ENCODE measurements at places on chromosomes 2 and 18.

DNA sequence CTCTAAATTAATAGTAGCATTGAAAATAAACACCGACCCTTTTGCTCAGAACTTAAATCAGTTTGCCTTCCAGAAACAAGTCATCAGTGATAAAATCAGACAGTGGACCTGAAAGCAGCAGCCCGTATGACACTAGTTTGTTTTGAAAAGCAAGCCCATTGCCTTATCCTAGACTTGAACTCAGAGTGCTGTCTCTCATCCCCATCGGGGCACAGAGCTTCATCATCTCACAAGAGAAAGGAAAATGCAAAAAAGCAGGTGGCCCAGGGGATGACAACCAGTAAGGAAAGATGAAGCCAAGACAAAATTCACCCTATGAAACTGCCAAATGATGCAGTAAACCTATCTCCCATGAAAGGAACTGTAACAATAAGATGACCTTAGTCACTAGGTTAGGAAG is 71.2 kb downstream of the CERKL start:
- no peak for DNase-seq

DNA sequence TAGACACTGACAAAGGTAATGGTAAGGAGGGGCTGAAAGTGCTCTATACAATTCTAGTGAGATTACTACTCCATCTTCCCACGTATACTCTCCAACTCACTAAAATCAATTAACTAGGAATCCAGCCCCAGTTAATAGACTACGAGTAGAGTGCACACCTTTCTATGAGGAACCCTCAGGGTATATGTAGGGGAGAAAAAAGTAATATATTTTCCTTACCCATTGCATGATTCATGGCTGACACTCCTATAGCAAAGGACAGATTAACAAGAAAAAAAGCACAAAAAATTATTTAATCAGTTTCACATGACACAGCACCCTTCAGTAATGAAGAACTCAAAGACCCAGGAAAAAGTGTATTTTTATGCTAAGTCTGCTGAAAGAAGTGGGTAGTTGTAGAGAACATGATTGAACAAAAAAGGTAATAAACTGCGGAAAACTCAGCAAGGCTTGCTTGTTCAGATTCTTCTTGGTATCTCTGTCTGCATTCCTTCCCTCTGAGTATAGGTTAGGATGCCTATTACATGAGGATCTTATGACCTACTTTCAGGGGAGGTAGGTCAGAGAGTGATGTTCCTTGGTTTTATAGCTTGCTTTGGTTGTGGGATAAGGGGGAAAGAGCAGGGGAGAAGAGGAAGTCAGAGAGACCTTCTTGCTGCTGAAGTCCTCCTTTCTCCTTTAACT is 342.0 kb upstream of the DLGAP1 start:
- no peak for DNase-seq

DNA sequence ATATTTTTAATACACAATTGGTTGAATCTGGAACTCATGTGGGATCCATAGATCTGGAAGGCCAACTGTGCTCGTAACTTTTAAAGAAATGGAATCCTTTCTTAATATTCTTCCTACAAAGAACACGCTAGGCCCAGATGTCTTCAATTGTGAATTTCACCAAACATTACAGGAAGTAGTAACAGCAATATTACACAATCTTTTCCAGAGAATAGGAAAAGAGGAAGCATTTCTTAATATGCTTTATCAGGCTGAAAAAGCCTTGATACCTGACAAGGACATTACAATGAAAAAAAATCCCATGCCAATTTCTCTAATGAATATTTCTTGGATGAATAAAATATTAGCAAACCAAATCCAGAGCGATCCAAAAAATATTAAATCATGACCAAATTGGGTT is 80.3 kb upstream of the HAAO start:
- DNase-seq, result no peak

DNA sequence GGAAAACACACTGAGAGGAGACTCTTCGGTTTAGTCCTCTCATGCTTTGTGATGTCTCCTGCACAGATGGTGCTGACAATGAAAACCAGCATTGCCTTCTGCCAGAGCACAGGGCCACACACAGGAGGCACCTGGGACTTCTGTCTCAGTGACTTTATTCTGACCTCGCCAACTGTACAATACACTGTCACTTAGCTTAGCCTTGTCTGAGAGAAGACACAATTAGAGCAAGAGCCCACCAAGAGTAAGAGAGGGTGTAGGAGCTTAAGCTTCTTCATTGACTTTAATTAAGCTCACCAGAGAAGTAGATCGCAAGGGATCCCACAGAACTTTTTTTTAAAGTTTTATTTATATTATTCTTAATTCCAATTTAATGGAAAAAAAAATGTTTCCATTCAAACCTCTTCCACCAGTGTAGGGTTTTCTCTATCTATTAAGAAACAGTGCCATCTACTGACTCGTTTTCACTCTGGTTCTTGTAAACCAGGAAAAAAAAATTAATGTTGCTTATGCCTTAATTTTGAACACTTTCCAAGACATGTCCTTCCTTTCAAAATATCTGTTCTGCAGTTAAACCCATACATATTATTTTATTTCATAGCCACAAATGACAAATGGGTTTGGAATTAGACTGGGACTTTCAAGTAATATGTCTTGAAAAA is 42.4 kb upstream of the DDX18 start:
- no peak for DNase-seq

DNA sequence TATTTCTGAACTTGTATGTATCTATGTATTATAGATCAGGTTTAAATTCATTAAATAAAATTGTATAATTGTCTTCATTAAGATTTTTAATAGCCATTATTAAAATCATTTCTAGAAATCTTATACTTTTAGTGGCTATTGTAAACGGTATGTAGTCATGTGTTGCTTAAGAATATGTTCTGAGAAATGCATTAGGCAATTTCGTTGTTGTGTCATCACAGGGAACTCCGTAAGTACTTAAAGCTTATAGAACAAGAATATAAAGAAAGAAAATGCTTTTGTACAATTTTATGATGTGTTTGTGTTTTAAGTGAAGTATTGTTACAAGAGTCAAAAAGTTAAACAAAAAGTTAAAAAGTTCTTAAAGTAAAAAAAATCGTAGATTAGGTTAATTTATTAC is 765.8 kb downstream of the METTL4 start:
- no peak for DNase-seq

GRCh38 chr18:66193938-66194337 is 410.0 kb downstream of the CDH19 start:
- no peak for DNase-seq

GRCh38 chr2:98126061-98126460 is 39.1 kb downstream of the VWA3B start:
- no peak for DNase-seq

- DNase-seq, result no peak
Observed at GRCh38 chr2:18186816-18187613, 308.5 kb downstream of the KCNS3 start.

DNA sequence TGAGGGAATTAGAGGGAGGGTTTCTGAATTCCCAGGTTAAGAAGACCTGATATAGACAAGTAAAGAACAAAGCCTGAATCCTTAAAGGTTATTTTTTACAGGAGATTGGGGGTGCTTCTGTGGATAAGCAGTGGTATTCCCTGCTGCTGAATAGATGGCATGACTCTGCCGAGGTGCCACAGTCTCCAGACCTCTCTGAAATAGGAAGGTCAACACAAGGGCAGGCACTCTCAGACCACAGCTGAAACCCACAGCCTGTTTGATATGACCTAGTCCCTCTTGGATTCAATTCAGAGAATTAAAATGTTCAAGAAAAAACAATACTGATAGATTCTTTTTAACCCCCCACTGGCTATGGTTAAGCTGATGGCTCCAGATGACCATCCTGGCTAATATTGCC is 259.3 kb downstream of the PTGR3 start:
- no peak for DNase-seq

GRCh38 chr2:127093648-127094210 is 13.2 kb downstream of the BIN1 start:
- no peak for DNase-seq

GRCh38 chr2:200430017-200430416 is 79.9 kb downstream of the KCTD18 start:
- DNase-seq, result no peak

GRCh38 chr2:46942891-46943626 is 27.5 kb upstream of the MCFD2 start:
- DNase-seq, result no peak

DNA sequence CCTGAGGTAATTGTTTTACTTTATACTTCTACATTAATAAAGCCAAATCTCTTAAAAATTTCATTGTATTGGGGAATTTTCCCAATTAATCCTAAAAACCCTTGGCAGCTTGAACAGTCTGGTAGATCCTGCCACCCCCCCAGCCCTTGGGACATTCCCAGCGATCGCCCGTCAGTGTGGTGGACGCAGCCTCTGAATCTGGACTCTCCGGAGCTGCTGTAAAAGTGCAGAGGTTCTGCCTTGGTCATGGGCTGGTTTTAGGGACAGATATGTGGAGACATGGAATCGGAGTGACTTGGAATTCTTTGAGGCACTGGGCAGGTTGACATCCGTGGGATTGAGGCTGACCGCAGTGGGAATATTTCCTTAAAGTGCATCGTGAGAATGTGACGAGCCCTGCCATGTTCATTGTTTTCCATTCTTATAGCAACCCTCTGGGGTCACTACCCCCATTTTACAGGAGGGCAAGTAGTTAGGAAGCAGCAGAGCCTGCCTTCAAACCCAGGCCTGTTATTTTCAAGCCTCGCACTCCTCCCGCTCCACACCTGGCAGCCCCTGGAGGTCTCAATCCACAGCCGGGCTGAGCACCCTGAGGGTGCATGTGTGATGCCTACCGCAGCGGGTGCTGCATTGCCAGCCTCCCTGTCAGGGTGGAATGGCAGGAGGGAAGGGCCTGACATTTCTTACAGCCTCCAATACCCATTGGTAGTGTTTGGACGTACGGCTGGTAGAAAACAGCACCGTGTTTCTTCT is 6.5 kb downstream of the EMILIN2 start:
- no peak for DNase-seq

DNA sequence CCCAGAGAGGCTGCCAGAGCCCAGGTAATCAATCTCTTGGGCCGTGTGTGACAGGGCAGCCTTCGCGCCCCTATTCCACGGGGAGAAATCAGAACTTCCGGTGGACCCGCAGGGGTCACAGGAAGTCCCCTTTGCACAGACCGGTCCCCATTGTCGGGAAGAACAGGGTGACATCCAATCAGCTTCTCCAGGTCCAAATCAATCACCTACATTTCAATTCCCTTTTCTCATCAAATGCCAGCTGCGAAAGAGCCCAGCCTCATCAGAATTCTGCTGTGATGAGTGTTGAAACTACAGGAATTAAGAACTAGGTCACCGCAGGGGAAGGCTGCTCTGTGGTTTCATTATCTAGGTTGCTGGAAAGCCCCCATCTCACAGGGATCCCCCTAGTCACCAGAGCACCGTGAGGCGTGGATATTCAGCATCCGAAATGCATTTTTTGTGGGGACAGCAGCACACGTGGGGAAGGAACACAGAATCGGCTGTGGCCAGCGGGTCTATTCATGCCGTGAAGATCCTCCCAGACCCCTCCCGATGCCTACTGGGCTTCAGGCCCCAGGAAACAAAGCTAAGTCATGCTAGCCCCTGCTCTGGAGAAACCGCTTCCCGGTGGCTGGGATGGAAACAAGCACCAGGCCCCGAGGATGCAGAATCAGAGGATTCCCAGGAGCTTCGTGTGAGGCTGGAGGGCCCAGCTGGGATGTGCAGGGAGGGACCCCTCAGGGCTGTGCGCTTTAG is 193.7 kb upstream of the ID2 start:
- peak; percentile 62 for DNase-seq

DNA sequence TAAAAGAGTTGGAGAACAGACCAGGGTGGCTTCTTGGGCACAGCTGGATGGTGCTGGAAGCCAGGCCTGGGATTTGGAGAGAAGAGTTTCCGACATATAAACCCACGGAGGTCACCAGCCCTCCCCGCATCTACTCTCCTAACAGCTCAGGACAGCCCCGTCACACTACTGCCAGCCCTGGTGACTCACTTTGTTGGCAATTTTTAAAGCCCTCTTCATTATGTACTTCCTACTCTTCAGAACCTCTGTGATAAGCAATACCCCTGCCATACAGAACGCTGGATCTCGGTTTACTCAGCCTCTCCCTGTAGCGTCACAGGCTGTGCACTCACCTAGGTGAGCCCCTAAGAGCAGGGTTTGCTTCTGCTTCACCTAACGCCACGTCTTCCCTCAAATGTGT is 48.1 kb downstream of the ID2 start:
- DNase-seq, result no peak

- DNase-seq, result no peak
Observed at GRCh38 chr18:45253973-45254708, 361.1 kb upstream of the SLC14A2 start.

GRCh38 chr2:136025057-136025973 is 39.9 kb upstream of the DARS1 start:
- peak; percentile 21 for DNase-seq

GRCh38 chr2:42414158-42414557 is 53.1 kb upstream of the COX7A2L start:
- DNase-seq, result no peak

GRCh38 chr18:2515908-2516625 is 55.2 kb downstream of the METTL4 start:
- no peak for DNase-seq

- DNase-seq, result no peak
Observed at GRCh38 chr2:41510108-41510507, 537.7 kb upstream of the PKDCC start.

GRCh38 chr18:78739882-78740677 is 239.5 kb upstream of the SALL3 start:
- DNase-seq, result no peak

DNA sequence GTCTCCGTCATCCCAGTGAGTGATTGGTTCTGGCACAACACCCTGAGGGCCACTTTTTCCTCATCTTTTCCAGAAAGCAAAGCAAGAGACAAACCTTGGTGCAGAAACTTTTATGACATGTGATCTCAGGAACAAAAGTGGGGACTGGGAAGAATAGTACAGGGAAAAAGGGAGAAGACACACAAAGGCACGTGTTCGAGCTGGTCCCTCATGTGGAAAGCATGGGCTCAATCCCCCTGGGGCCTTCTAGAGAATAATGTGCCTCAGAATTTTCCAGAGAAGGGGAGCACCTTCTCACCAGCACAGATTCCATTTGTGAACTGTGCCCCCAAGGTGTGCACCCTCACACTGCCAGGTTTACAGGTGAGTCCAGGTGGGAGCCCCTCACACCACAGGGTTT is 312.6 kb downstream of the FBXO15 start:
- DNase-seq, result no peak

- DNase-seq, result peak; percentile 33
Observed at GRCh38 chr2:102137138-102137537, 5.4 kb upstream of the IL1R1 start.

DNA sequence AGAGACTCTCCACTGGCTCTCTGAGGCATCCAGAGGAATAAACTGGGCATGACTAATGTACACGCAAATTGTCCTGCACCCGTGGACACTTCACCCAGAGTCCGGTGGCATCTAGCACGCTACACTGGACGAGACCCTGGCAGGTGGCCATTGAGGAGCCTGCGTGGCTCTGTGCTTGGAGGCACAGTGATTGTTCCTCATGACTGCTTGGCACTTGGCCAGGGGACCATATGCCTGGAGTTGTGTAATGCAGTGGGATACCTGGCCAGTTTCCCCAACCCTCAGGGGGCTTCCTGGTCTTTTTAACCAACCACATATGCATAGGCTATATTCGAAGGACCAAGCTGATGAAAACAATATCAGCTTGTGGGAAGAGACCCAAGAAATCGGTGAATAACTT is 66.6 kb downstream of the MTCL1 start:
- no peak for DNase-seq

GRCh38 chr2:49003201-49003600 is 151.1 kb downstream of the FSHR start:
- DNase-seq, result no peak
